ENCODE measurements at places on chromosomes 6 and 20. TPM values are rescaled to one million over a fixed set of nuclear protein-coding genes. Genes with fewer than 3 reads are reported as not detected.

DNA sequence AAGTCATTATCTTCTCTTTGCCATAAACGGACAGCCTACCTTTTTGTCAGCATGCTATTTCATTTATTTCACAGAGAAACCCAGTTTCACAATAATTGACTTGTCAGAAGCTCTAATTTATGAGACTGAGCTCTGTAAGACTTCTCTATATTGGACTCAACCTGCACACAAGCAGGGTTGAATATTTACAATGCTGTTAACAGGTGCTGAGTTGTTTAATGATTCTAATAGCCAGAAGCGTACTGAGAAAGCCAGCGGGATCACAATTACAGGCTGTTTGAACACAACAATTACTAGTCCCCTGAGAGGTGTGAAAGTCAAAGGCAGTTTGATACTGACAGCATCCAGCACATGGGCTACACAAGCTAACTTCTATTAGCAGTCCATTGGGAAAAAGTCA is 128.2 kb upstream of the SIM1 start:
- H3K27me3 ChIP-seq: no peaks in the 10 kb centered on the region
- H3K4me3 ChIP-seq: no peak overlapping the region
- no peaks in the 10 kb centered on the region for H3K36me3 ChIP-seq
- DNase-seq: no peak

DNA sequence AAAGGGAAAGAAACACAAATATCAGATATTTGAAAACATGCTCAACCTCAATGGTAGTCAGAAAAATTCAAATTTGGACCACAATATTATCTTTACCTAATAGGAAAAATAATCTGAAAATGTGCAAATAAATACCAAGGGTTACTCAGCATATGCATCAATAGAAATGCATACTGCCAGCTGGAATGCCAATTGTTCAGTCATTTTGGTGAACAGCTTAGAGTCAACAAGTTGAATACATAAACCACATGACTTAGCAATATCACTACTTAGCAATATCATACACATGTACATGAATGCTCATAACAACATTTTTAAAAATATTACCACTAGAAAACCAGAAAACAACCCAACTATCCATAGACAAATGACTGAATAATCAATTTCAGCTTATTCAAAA is 212.7 kb downstream of the PTPRK start:
- H3K27me3 ChIP-seq: no peaks in the 10 kb centered on the region
- H3K4me3 ChIP-seq: no peak overlapping the region
- H3K4me1 ChIP-seq: no peaks in the 10 kb centered on the region
- no peak overlapping the region for H3K27ac ChIP-seq
- no peaks in the 10 kb centered on the region for H3K36me3 ChIP-seq

- no peak overlapping the region for H3K4me3 ChIP-seq
- peaks cover 23% of the 10 kb centered on the region for H3K4me1 ChIP-seq
- no peaks in the 10 kb centered on the region for H3K36me3 ChIP-seq
- H3K27ac ChIP-seq: no peak overlapping the region
- no peaks in the 10 kb centered on the region for H3K27me3 ChIP-seq
Measured at GRCh38 chr20:32902456-32903420, 44.0 kb downstream of the EFCAB8 start.

DNA sequence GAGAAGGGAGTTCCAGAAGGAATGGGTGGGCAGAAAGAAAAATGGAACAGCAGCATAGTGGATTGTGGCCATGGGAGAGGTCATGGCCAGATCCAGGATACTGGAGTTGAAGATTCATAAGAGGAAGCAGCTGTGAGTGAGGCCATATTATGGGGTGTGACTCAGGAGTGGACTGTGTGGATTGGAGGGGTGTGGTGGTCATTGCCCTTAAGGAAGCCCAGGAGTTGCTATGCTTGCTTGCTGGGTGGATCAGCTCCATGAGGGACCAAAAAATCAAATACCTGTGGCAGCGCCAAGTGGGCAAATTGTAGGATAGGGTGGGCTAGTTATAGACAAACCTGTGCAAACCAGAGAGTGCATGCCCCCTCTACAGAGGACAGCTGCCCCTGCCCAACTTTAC is 18.3 kb downstream of the LRRC1 start:
- H3K4me3 ChIP-seq: no peak overlapping the region
- no peaks in the 10 kb centered on the region for H3K27me3 ChIP-seq
- no peak overlapping the region for H3K27ac ChIP-seq
- DNase-seq: no peak
- H3K4me1 ChIP-seq: no peaks in the 10 kb centered on the region
- H3K36me3 ChIP-seq: no peaks in the 10 kb centered on the region

DNA sequence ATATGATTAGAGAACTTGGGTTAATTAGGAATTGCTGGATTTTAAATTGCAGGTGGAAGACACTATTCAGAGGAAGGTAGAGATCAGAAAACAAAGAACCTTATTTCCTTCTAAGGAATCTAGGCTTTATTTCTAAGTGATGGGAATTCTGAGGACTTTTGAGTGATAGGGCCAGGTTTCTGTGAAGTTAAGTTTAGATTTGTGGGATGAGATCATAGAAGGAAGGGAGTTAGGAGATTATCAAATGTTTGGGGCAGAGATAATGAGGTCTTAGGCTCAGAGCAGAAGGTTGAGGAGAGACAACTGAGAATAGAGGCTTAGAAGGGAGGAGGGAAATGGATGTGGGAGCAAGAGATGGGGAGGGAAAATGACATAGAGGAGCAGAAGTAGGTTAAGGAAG is 109.7 kb upstream of the MMS22L start:
- H3K27ac ChIP-seq: no peak overlapping the region
- no peaks in the 10 kb centered on the region for H3K36me3 ChIP-seq
- DNase-seq: no peak
- H3K4me3 ChIP-seq: no peak overlapping the region
- H3K4me1 ChIP-seq: no peaks in the 10 kb centered on the region

DNA sequence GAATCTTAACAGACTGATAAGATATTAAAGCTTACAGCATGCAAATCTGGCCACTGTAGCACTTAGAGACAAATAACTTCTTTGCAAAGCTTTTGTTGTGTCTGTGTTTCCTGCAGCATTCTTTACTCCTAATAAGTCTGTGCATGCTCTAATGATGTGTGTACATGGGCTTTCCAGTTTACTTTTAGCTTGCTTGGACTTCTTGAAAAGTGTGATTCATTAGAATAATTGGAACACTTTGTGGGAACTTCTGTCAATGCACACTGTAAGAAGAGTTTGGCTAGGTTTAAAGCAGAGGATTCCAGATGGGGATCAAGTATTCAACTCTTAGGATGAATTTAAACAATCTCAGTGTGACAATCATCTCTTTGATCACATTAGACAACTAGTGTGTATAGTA is 22.1 kb upstream of the TINAG start:
- no peak for DNase-seq
- H3K4me1 ChIP-seq: no peaks in the 10 kb centered on the region
- H3K27me3 ChIP-seq: no peaks in the 10 kb centered on the region
- no peaks in the 10 kb centered on the region for H3K36me3 ChIP-seq

DNA sequence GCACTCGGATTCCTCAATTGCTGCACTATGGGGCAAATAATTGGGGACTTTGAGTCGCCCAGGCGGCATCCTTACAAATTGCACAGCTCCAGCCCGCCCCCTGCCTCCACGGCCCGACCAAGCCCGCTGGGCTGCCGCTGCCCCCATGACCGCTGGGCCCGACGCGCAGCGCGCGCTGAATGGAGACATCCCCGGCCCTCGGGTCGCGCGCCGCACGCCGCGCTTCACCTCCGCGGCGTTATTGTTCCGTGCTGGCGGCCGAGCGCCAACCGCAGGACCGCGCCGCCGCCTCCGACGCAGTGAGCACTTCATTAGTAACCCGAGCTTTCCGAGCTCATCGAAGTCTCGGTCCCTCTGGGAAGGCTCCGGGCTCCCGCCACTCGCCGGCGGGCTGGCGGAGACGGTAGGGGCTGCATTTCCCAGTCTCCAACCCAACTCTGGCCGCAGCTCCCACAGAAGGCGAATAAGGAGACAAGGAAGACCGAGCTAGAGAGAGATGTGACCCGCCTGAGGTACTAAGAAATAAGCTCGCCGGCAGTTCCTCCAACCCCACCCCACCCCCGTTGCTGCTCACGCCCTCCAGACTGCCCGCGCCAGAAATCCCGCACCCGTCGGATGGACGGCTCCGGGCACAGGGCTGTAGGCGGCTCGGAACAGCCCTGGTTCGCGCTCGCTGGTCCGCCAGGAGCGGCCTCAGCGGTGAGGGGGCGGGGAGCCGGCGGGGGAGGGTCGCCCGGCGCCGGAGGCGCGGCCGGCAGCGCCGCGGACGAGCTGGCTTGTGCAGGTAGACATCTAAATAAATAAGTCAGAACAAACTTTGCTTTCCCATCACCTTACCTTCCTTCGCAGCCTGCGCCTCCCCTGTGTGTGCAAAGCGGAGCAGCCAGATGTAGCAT is 703 bp downstream of the EPHA7 start:
- H3K36me3 ChIP-seq: no peaks in the 10 kb centered on the region
- no peak overlapping the region for H3K4me3 ChIP-seq
- H3K4me1 ChIP-seq: no peaks in the 10 kb centered on the region
- no peak for DNase-seq
- no peak overlapping the region for H3K27ac ChIP-seq

GRCh38 chr20:8267009-8267408 is 134.9 kb downstream of the PLCB1 start:
- H3K4me1 ChIP-seq: no peaks in the 10 kb centered on the region
- no peaks in the 10 kb centered on the region for H3K36me3 ChIP-seq
- no peak for DNase-seq
- H3K27ac ChIP-seq: no peak overlapping the region
- no peaks in the 10 kb centered on the region for H3K27me3 ChIP-seq
- H3K4me3 ChIP-seq: no peak overlapping the region

GRCh38 chr6:144782634-144783033 is 497.5 kb downstream of the UTRN start:
- peaks cover 4% of the 10 kb centered on the region for H3K36me3 ChIP-seq
- no peaks in the 10 kb centered on the region for H3K4me1 ChIP-seq
- no peaks in the 10 kb centered on the region for H3K27me3 ChIP-seq

- no peaks in the 10 kb centered on the region for H3K27me3 ChIP-seq
- no peak for DNase-seq
- H3K36me3 ChIP-seq: no peaks in the 10 kb centered on the region
- H3K4me1 ChIP-seq: no peaks in the 10 kb centered on the region
- no peak overlapping the region for H3K27ac ChIP-seq
Measured at GRCh38 chr6:101516578-101516977, 123.1 kb downstream of the GRIK2 start.

DNA sequence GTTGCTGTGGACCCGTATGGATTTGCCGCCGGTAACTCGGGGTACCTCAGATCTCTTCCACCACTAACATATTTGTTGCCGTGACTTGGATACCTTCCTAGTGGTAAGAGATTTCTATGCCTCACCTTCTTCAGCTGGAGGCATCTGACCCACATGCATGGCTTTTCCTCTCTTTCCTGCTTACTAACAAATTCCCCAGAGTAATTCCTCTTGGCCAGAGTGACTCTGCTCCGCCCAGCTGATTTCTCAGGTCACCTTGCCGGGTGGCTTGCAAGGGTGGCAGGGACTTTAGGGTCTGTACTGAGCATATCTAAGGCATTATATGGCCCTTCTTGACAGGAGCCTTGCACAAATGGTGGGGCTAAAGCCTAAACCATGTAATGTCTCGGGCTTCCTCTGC is 38.2 kb downstream of the FAM184A start:
- no peak for DNase-seq
- no peaks in the 10 kb centered on the region for H3K36me3 ChIP-seq
- no peaks in the 10 kb centered on the region for H3K27me3 ChIP-seq
- no peak overlapping the region for H3K4me3 ChIP-seq

Gene SLC4A11
- 3.5 TPM for total RNA-seq

Gene C20orf141
- total RNA-seq: not detected

Gene SNAI1
- total RNA-seq: 0.42 TPM
